ENCODE measurements at places on chromosomes 5 and 9.

GRCh38 chr5:31534527-31535046 lies 2.5 kb downstream of the C5orf22 start:
- DNase-seq, result no peak

DNA sequence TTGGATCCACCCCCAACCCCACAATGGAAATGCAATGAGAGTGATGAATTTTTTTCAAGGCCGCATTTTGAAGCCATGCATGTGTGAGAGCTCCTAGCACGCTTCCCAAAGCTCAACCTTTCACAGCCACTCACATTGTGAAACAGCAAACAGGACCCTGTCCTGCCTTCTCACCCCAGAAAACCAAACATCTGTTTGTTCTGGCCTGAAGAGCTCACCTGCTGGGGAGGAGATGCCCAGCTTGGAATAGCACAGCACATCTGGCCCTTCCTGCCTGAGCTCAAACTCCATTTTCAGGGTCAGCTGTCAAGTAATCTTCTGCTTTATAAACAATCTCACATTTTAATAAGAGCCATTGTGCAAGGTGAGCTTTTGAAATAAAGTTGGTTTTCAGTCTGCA lies 54.8 kb downstream of the SAXO1 start:
- no peak for DNase-seq

DNA sequence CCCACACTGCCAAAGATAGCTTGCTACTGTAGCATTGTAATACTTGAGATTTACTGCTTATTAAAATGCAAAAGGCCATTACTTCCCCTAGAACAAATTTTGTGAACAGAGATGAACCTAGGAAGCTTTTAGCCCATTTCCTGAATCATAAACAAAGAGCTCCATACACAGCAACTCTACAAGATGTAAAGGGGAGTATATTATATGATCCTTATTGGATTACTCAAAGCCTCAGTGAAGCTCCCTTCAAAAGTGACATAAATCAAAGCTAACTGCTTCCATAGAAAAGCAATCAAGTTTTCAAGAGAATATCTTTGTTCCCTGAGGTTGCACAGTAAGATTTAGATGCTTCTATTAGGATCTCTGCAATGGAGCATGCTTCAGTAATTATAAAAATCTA lies 629.8 kb downstream of the EFNA5 start:
- DNase-seq, result no peak

- DNase-seq, result no peak
Observed at GRCh38 chr9:34742710-34743109, 32.8 kb upstream of the CCL21 start.

DNA sequence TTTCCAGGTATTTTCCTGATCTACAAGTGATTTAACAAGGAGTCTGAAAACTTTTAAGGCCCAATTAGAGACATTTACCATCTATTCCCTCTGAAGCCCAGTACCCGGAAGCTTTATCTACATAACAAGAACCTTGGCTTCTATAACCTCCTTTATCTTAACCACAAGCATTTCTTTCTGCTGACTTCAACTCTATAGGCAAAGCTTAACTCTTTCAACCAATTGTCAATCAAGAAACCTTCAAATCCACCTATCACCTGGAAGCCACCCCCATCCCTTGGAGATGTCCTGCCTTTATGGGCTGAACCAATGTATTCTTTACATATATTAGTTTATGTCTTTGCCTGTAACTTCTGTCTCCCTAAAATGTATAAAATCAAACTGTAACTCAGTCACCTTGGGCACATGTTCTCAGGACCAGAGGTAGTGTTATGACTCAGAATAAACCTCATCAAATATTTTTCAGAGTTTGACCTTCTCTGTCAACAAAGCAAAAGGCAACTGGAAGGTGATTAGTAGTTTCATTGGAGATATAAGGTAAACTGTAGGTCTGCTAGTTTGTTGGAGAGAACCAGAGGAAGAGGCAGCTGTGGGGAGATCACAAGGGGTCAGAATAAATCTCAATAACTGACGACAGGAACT lies 13.0 kb upstream of the RIMOC1 start:
- DNase-seq, result no peak

GRCh38 chr9:100294341-100294740 lies 58.4 kb downstream of the TEX10 start:
- DNase-seq, result no peak

DNA sequence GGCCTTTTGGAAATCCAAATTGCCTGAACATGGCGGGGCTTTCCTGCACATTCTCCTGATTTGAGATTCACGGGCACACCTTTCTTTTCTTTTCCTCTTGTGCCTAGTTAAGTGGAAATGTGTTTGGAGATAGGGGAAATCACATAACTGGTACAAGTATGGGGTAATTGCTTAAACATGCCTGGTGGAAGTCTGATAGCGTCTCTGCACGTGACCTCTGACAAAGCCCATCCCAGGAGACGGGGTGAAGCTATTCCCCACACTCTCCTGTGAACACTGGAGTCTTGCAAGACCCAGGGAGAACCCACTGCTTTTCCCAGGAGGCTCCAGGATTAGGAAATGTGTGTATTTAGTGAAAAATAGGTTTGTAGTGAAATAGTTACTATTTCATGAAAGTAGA lies 2.9 kb upstream of the REEP2 start:
- DNase-seq, result no peak

DNA sequence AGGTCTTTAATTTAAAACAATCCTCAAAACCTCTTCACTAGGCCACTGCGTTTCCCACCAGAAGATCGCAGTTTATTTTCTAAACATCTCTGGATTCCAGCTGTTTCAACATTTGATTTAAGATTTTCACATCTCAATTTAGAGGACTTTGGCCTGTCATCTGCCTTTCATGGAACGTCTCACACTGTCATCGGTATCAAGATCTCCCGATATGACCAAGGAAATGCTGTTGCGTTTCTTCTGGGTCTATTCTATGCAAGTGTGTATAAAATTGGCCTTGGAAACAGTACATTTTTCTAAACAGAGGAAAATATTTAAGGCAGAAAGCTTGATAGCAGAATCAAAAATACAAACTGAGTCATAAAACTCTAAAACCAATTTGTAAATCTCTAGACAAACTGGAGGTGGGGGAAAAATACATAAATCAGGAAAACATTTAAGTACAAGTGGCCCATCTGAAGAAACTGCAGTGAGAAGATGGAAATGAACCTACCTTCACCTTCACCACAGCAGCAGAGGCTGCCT lies 53.6 kb upstream of the SIMC1 start:
- DNase-seq, result no peak

DNA sequence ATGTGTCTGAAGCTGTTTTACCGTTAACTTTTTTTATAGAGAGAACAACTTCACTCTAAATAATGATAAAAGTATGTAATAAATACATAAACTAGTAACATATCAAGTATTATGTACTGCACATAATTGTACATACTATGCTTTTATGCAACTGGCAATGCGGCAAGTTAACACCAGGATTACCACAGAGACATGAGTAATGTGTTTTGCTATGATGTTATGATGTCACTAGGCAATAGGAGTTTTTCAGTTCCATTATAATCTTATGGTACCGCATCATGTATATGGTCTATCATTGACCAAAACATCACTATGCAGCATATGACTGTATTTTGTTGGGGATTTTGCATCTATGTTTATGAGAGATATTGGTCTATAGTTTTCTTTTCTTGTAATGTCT lies 326.4 kb upstream of the TARS1 start:
- no peak for DNase-seq

- no peak for DNase-seq
Observed at GRCh38 chr5:132868754-132869153, 2.3 kb downstream of the UQCRQ start.

GRCh38 chr5:168269937-168270330 lies 21.5 kb upstream of the WWC1 start:
- DNase-seq, result no peak

DNA sequence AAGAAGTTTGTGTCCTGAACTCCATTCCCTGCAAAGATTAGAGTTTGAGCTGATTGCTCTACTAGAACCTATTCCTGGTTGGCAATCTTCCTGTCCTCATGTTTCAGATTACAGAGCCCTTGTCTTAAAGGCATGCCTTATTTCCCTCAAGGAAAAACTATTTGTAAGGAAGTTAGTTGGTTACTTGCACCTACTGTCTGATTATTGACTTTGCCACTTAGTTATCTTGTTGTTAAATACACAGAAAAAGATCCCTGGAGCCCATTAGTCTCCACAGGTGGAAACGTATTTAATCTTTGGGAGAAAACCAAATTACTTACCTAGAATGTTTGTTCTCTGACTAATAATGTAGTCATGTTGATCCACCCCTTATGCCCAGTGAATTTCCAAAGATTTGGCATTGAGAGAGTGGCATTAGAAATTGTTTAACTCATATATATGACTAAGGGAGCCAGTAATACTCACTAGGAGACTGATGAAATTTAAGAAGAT lies 132.3 kb upstream of the ELL2 start:
- no peak for DNase-seq

- DNase-seq, result no peak
Observed at GRCh38 chr5:78760366-78760765, 111.8 kb upstream of the LHFPL2 start.

GRCh38 chr5:148469501-148469935 lies 85.8 kb downstream of the FBXO38 start:
- DNase-seq, result no peak

DNA sequence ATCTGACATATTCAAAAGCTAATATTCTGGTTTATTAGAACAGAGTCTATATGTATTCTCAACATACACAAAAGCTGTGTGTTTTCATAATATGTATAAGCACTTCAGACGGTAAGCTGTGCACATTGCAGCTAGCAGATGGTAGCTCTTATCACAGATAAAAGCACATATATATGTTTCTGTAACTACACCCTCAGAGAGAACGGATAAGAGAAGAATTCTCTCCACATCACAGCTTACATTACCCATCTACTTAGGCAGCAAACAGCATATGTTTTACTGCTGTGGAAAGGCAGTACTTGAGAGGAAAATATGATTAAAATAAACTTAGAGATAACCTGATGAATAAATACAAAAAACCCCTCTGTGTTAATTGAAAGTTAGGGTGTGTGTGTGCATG lies 450.9 kb upstream of the ZNF608 start:
- DNase-seq, result no peak

- no peak for DNase-seq
Observed at GRCh38 chr9:83491995-83492394, 46.2 kb downstream of the FRMD3 start.

DNA sequence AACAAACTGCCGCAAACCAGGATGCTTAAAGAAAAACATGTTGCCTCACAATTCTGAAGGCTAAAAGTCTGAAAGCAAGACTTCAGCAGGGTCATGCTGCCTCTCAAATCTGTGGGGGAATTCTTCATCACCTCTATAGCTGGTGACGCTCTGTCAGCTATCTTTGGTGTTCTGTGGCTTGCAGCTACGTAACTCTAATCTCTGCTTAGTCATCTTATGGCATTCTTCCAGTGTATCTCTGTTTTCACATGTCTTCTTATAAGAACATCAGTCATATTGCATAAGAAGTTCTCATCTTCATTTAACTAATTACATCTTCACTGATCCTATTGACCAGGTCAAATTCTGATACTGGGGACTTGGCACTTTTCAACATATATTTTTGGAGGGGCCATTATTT lies 243.0 kb downstream of the CDH10 start:
- DNase-seq, result no peak

DNA sequence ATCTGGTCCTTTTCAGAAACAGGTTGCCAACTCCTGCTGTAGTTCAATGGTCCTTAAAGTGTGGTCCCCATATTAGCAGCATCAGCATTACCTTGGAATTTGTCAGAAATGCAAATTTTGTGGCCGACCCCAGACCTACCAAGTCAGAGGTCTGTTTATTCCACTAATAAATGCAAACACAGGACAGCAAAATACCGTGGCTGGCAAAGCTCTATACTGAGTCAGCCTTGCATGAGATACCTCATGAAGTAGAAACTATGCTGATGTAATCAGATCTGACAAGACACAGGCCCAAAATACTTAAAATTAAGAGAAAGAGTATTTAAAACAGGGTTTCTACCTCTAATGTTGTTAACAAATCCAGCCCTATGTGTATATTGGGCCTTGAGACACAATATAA lies 3.0 kb downstream of the GOLM1 start:
- no peak for DNase-seq

DNA sequence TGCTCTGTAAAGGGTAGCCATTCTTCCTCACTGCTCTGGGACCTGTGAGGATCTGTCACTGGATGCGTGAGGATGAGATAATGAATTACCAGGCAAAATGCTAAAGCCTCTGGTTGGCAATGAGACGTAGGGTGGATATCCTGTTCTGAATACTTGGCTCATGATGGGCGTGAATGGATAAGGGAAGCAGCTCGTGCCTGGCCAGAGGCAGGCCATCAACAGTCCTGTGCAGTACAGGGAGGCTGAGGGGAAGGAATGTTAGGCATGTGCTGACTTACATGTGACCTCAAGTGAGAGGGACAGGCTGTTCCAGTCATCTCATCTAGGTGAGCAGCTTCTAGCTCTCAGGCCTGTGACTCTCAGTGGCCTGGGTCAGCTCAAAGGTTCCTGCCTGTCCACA lies 172.8 kb downstream of the CARTPT start:
- DNase-seq, result no peak

GRCh38 chr5:31738199-31738598 lies 99.3 kb downstream of the PDZD2 start:
- DNase-seq, result no peak

DNA sequence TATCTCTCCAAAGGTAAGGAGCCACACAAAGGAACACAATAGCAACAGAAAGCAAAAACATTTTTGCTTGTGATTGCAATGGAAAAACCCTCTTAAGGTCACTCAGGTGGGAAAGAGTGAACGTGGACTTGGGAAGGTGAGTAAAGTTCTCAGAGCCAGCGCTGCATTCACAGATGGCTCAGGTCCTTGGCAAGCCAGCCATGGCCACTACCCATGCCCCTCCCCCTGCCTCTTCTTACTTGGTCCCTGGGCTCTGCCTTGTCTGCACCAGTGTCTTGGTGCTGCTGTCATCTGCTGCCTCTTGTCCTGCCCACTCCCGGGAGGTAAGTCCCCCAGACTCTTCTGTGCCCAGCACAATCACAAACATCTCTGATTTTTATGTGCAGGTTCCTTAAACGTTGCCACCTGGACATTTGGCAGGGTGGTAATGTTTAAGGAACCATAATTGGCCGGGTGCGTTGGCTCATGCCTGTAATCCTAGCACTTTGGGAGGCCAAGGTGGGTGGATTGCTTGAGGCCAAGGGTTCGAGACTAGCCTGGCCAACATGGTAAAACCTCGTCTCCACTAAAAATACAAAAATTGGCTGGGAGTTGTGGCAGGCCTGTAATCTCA lies 74.6 kb downstream of the FEM1C start:
- DNase-seq, result no peak

DNA sequence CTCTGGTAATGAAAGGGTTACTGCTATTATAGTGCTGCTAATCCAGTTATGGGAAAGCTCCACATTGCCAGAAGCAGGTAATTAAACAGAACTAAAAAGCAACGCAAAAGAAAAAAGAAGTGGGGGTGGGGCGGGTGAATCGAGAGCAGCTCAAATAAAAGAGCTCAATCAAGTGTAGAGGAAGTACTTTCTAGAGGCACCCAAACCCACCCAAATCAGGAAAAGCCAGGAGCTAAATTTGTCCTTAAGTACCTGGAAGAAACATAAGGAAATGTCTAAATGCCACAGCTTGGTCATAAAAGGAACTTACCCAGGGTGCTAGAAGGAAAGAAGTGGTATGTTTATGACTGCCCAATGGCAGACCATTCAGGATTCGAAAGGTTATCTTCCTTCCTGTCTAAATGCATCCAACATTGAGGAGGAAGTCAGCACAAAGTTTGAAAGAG lies 2.4 kb upstream of the RNF145 start:
- no peak for DNase-seq

- DNase-seq, result no peak
Observed at GRCh38 chr5:78597068-78597973, 51.3 kb downstream of the LHFPL2 start.

Measured in mucosa of descending colon (tissue), 3 donors.